Stimulated activated CD4-positive, alpha-beta T cell treated with anti-CD3 and anti-CD28 coated beads, Interleukin-1b, Interleukin-23, amount 100 ng/mL, for 4 hours (primary cell): ENCODE measurements at places on chromosomes 12 and 14.

DNA sequence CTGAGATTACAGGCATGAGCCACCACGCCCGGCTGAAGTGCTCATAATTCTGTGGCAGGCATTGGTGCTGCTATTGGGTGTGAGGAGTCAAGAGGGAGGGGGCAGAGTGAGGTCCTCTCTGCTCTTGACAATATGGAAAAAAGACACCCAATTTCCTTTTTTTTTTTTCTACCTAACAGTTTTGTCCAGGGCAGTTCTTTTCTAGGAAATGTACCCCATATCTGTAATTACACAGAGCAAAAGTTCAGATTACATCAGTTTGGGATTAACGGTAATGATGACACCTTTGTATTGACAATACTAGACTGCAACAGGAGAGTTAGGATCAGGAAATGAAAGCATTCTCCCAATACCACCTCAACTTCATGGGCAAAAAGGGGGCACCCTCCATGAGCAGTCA, 36.3 kb downstream of the IGF1 start:
- no peak for DNase-seq

DNA sequence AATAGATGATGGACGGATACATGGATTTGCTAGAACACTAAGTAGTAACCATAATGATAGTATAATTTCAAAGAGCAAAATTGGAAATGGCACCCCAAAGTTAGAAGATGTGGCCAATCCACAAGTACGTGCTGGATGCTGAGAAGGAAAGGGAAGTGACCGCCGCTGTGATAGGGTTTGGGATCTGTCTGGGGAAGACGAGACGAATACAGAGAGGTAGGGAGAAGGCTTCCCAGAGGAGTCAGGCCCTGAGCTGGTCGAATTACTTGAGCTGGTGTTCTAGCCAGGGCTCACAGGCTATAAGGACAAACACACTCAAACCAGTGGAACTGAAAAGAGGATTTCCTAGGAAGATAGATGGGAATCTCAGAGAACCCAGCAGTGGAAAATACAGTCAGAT, 9.4 kb upstream of the ACVR1B start:
- no peak for DNase-seq

GRCh38 chr14:75980856-75981255, 939 bp downstream of the TGFB3 start:
- DNase-seq: no peak

GRCh38 chr12:104519190-104520019, 62.7 kb downstream of the CHST11 start:
- DNase-seq: no peak

GRCh38 chr12:11730299-11731041, 81.0 kb downstream of the ETV6 start:
- DNase-seq: no peak

GRCh38 chr12:95548539-95549391, 2.5 kb downstream of the USP44 start:
- DNase-seq: peak; percentile 60

DNA sequence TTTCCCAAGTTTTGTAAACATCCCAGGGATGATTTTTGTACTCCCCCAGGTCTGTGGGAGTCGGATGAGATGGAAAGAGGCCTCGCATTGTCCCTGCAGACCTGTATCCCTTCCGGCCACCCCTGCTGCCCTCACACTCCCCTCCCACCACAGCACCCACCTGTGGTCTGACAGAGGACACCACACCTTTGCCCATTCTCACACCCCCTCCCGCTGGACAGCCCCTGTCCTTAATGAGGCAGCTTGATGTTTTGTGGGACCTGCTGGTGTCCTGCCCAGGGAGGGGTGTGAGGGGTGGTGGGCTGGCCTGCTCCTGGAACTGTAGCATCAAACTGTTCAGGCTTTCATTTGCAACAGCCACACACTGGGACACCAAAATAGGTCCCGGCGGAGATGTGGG, 71.3 kb downstream of the EID3 start:
- no peak for DNase-seq

DNA sequence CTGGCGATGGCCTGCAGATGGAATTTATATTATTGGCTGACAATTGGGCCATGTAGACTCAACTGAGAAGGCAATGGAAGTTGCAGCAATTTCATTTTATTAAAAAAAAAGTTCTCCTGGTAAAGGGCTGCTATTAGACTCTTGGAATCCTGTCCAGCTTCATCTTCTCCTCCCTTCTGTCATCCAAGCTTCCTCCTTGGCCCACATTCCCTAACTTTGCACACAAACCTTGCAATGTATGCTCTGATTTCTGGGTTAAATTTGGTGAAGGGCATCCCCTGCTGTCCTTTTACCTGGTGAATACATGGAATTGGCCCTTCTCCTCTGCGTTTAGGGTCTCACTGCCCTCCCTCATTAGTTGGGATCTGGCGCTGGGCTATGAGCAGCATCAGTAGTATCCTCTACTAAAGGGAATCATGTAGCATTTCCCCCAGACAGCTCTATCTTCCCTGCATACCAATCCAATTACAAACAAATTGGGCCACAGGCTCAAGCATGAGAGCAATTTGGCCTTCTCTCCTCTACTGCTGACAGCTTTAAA, 336.9 kb downstream of the BMP4 start:
- no peak for DNase-seq

DNA sequence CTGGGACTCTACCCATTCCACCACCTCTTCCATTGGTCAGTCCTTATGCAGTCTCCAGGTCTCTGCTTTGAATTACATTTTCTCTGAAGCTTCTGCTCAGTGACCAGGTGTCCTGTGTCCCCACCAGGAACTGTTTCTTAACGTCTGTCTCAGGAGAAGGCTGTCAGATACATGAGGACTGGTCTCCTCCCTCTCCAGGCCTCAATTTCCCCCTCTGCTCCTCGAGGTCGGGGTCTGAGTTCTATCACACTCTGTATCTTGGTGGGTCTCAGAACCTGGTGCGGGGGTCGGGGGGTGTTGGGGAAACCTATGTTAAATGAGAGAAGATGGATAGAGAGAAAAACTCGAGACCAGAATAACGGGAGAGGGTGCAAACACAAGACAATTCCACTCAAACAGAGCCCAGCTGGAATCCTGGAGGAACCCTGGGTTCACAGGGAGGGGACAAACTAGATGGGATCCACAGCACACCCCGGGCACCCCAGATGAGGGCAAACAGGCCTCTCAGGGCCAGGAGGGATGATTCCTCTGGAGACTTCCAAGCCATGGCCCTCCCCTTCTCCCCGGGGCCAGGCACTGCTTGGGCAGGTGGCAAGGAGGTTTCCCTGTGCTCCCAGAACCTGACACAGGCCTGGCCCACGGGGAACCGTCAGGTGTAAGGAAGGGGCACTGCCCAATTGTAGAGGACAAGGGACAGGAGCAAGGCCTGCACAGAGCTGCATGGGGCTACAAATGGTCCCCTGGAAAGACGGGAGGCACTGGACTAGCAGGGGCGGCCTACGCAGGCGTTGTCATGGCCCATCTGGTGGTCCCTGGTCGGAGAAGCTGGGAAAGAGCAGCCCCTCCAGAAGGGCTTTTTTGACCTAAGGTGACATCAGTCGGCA, 313.2 kb upstream of the DIO3 start:
- DNase-seq: no peak

- no peak for DNase-seq
Observed at GRCh38 chr14:26398616-26399015, 199.2 kb downstream of the NOVA1 start.

DNA sequence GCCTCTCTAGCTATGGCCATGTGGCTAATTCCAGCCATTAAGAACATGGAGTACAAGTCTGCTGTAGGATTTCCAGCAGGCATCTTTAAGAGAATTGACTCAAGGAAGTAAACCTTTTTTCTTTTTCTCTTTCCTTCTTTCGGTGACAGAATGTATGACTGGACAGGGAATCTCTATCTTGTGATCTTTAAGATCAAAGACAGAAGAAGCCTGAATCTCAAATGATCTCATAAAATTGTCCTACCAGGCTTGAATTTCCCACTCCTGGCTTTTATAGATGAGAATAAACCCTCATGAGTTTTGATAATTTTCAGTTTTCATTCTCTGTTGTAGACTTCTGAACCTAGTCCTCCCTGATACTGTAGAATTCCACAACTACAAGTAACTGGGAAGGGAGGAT, 11.4 kb downstream of the DUSP6 start:
- no peak for DNase-seq

DNA sequence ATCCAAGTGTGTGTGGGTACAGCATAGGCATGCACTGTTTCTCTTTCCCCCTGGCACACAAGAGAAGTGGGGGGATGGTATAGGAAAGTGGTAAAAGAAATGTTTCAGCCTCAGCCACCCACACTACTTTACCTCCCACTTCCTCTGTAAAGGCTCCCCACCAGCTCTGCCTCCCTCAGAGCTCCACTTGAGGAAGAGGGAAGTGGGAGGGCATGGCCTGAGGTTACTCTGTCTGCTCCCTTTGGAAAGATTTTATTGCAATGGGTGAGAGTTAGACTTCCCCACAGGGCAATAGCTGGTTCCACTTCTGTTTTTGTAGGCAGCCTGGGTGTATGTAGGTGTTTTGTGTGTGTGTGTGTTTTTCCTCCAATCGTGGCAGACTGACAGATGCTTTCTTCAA, 145.3 kb downstream of the SSPN start:
- DNase-seq: no peak

DNA sequence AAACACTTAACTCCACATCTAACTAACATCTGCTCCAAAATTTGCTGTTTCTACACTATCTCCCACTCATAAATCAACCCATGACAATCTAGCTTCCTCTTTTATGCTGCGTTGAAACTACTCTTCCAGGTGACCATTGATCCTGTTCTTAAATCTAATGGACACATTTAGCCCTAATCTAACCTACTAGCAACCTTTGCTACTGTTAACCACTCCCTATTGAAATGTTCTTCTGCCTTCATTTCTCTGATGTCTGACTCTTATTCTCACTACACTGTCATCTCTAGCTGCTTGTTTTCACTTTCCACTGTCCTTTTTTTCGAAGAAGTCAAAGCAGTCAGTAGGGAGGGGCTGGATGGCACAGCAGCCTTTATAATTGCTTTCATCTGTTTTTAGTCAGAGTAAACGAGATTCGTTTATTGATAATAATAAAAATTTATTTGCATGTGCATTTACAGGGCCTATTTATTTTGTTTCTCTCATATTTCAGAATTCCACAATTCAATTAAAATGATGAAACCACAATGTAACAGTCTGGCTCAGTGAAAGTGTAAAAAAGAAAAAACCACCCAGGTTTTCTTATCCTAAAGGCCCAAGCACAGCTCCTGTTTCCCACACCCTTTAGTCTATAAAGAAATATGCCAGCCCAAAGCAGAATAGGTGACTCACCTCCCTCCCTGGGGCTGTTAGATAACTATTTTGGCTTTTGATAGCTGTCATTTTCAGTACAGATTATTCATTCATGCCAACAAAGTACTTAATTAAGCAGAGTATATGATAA, 44.9 kb downstream of the ATP2B1 start:
- DNase-seq: no peak

DNA sequence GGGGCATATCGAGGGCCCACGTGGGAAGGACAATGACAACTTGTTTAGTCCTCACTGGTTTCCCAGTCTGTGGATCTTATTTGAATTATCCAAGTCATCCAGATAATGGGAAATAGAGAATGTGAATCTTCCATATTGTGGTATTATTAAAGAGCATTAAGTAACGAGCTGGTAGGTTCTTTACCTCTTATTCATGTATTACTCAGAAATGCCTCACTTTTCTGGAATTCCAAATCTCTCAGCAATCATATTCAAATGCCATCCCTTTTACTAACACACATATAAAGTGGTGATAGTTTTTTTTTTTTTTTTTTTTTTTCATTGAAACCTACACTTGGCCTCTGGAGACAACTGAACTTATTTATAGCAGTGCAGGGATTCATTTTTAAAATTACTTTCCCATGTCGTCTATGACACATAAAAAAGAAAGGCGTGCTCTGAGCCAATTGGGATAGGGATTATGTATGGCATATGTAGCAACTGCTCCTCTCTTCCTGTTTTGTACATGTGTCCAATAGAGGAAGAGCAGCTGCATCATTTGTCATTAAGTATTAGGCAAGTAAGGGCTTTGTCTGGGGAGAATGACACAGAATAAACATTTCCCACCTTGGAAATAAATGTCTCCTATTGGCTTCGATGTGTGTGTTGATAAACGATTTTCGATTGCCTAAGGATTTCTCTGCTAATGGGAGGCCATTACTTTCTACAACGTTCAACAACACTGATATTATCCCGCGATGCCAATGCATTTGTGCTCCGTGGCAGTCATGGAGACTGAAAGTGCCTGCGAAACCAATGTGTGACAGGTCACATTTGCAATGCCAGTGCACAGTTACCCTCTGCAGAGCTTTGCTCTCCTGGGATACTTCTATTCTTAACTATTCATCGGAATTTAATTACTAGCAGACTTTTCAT, 78.6 kb upstream of the IFNG-AS1 start:
- no peak for DNase-seq

- no peak for DNase-seq
Observed at GRCh38 chr14:94536836-94537235, 24.4 kb upstream of the SERPINA4 start.

DNA sequence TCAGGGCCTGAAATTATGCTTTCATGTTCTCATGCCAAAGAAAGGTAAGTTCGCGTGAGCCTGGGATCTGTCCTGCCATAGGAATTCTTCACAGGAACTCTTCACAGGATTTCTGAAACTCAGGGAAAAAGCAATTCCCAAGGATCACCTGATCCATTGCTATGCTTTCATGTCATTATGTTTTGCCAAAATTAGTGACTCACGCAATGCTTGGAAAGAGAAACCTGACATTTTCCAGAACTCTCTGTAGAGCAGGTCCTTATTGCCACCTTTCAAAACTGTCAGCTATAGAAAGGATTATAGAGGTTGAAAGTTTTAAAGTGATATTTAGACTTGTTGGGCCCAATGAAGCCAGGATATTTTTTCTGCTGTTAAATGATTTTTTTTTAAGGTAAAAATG, 6.3 kb upstream of the KCNJ8 start:
- no peak for DNase-seq

DNA sequence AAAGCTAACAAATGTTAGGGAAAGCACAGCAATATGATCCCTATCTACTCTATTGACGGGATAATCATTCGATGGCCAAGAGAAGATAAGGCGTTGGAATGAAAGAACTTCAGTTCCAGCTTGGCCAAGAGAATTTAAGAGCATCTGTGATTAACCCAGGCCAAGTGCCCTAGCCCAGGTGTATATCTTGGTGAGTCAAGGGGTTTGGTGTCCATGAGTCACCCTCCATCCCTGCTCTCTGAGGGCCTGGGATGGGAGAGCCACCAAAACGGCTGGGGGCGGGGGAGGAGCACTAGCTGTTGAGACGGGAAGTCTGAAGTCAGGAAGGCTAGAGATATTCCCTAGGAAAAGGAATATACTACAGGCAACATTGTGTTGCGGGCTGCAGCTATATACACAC, 13.0 kb downstream of the TBPL2 start:
- DNase-seq: no peak

DNA sequence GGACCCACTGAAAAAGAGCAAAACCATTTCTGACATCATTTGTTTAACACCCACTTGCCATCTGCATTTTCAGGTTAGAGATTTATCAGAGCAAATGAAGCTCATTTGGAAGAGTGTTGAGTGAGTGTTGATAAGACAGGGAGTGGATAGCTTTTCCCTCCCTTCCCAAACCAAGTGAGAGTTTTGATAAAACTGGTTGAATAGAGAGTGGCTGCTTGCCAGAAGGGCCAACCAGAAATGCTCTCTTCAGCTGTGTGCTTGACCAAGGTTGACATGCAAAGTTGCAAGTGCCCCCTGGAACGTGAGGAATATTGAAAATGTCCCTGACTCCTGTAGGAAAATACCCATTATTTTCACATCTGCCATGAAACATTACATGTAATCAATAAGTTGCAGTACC, 1487.0 kb upstream of the FLRT2 start:
- DNase-seq: no peak

GRCh38 chr14:28952666-28953065, 186.1 kb downstream of the FOXG1 start:
- DNase-seq: no peak
